Endothelial cell (in vitro differentiated cells): ENCODE measurements at places on chromosomes 5 and 9.

DNA sequence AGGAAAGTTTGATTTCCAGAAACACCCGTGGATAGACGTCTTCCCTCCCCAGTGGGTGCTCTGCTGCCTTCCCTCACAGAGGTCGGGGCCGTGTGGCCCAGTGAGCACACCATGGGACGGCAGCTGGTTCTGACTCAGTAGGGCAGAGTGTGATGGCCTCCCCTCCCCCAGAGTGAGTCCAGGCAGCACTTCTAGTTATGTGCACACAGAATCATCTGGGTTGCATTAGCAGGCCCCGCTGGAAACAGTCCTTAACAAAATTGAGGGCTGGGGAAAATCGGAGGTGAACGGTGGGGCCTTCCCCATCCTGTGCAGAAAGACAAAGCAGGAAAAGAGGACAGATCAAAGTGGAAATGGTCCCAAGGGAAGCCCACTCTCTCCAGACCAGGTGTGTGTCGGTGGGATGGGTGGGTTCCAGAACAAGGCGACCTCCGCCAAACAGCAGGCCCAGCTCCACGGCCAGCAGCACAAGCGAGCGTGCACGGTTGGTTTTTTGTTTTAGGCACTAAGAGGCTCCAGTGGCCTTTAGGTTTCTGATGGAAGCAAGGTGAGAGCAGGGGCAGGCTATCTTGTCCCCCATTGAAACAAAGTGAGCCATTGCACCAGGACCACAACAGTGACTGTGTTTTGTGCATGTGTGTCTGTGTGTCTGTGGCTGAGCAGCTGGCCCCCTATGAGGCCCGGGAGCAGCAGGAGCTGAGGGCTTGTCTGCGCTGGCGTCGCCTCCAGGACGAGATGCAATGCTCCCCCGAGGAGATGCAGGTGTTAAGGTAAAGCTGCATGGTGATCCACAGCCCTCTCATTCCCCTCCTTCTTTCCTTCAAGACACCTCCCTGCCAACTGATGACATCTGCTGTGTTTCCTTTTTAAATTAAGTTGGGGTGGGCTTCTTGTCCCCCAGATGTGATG, 201.5 kb downstream of the AOPEP start:
- DNase-seq: no peak

- peak; percentile 75 for DNase-seq
Observed at GRCh38 chr5:172932313-172933017, 26.8 kb upstream of the RPL26L1 start.

DNA sequence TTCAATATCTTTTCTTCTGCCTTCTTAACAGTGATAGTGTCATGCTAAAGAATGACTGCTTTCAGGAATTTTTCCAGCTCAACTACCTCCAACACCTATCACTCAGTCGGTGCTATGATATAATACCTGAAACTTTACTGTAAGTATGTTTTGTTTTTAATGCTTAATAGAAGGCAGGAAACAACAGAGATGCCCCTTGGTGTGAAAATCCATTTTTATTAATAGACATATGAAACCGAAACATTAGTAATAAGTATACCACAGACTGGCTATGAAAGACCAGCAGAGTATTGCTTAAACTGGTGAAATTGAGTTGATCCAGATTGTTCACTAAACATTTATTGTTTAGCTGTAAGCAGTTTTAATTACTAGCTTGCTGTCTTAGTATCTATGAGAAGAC, 25.2 kb downstream of the SKP2 start:
- DNase-seq: no peak

DNA sequence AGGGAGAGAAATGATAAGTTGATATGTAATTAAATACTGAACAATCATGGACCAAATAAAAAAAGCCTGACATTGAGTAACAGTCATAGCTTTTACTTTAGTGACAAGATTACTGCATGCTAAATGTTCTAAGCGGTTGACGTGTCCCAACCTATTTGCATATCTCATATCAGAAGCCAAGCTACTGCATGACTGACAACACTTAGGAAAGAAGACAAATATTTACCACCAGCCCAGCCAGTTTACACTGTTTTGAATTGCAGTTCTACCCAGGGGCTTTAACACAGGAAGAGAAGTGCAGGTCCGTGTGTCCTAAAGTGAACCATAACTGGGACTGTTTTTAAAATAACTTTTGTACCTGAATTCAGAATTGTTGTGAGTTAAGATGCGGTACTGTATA, 219.9 kb downstream of the PRDM9 start:
- no peak for DNase-seq

DNA sequence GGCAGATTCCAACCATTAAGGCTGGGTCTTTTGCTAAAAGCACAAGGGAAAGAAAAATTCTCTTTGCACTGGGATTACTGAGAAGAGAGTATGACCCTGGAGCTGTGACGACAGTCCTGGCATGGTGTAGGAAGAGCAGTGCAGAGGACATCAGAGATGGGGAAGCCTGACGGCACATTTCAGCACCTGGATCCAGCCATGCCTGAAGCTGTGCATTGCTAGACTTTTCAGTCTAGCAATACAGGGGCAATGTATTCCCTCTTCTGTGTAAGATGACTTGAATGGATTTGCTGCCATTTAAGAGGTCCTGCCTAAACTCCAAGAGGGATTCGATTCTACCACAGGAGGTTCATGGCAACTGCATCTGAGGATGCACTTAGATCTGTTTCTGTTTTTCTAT, 12.3 kb upstream of the MRNIP start:
- no peak for DNase-seq

- DNase-seq: no peak
Observed at GRCh38 chr9:17476401-17476800, 102.5 kb upstream of the SH3GL2 start.

- DNase-seq: no peak
Observed at GRCh38 chr5:14743601-14744295, 79.2 kb downstream of the OTULIN start.

DNA sequence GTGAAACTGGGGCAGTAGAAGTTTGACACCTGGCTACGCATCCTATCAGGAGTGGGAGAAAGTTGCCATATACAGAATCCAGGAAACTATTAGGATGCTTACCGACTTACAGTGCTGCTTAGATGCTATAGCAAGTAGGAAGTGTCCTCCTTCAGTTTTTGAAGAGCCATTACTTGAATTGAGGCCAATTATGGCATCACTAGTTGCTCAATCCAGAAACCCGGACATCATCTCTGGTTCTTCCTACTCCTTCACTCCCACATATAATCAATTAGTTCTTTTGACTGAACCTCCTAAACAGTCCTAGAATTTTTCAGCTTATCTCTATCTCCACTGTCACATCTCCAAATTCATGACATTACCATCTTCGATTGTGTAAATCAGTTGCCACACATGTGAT, 41.8 kb upstream of the UGCG start:
- no peak for DNase-seq

- no peak for DNase-seq
Observed at GRCh38 chr9:135590486-135591079, 29.0 kb downstream of the PAEP start.

- DNase-seq: no peak
Observed at GRCh38 chr9:122394265-122395125, 23.7 kb downstream of the PTGS1 start.

GRCh38 chr9:116812231-116813030, 125.3 kb downstream of the TRIM32 start:
- no peak for DNase-seq

DNA sequence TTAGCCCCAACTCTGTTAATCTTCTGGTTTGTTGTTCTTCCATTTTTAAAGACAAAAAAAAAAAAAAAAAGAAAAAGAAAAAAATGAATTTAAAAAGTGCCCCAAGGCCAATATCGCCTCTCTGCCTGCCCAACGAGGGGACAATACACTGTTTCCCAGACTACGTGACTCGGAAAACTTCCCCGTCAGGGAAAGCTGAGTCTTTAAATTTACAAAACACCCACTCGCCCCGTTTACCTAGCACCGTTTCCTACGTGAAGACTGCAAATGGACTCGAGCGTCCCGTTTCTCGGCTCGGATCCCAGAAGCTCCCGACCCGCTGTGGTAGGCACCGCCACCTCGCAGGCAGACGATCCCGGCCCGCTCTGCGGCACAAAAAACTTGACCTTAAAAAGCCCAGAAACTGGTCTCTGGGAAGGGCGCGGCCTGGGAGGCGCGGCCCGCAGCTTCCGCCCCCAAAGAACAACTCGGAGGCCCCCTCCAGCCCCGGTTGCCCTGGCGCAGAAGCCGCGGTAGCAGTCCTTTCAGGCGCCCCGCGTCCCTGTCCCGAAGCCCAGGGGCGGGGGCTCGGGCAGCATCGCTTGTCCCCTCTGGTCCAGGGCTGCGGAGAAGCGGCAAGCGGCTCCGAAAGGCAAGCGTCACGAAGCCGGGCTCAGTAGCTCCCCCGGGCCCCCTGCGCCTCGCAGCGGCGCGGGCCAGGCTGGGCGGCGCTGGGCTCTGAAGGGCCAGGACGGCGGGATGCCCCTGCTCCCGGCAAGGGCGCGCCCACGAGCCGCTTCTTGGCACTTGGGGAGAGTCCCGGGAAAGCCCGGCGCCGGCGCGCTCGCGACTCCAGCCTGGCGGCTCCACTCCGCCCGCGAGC, at the start of gene GCNT4:
TSS of gene GCNT4 (minus strand) at position 367 of the 862 bp plus-strand sequence. CDS start 22,521 bp downstream, outside the sequence.
- DNase-seq: peak; percentile 51
